ENCODE measurements at places on chromosomes 13 and 19. TPM values are rescaled to one million over a fixed set of nuclear protein-coding genes. Genes with fewer than 3 reads are reported as not detected.

Gene WTIP
- 25.7 TPM for total RNA-seq

Gene IRS2
- 52.3 TPM for total RNA-seq

Gene FUT3
- not detected for total RNA-seq

Gene OVOL3
- total RNA-seq: not detected

Gene ZNF98
- not detected for total RNA-seq

Gene LILRA2
- total RNA-seq: not detected

Gene PRSS57
- not detected for total RNA-seq

Gene SDHAF1
- total RNA-seq: 15.4 TPM

Gene ZNF99
- total RNA-seq: not detected

Gene CACNA1A
- 2.3 TPM for total RNA-seq

Gene NXNL1
- not detected for total RNA-seq

Gene OR10H4
- not detected for total RNA-seq

Gene NALCN
- total RNA-seq: 58.8 TPM

Gene ZNF793
- 10.8 TPM for total RNA-seq

Gene TPTE2
- not detected for total RNA-seq

Gene ENOX1
- 5.9 TPM for total RNA-seq

Gene SELENOV
- not detected for total RNA-seq

Gene KLK4
- not detected for total RNA-seq

Gene C19orf67
- total RNA-seq: not detected

Gene ZNF626
- 13.3 TPM for total RNA-seq

Gene IL27RA
- 1.8 TPM for total RNA-seq

Gene NLRP11
- not detected for total RNA-seq

Gene ZNF91
- total RNA-seq: 29.9 TPM

Gene SSC5D
- total RNA-seq: 22.1 TPM

Gene SPACA4
- not detected for total RNA-seq

Gene KMT5C
- total RNA-seq: 18.6 TPM

Gene ZNF878
- total RNA-seq: 0.38 TPM

Gene LGALS14
- total RNA-seq: not detected

Gene ONECUT3
- not detected for total RNA-seq

Gene BLOC1S3
- 16.9 TPM for total RNA-seq

Gene LRRC63
- total RNA-seq: not detected

Gene ZIM2
- total RNA-seq: not detected

Gene PSG3
- total RNA-seq: not detected

Gene FXYD7
- total RNA-seq: 0.50 TPM

Gene BRCA2
- 2.8 TPM for total RNA-seq

Gene TMC4
- total RNA-seq: 2.0 TPM

Gene ZNF799
- 1.7 TPM for total RNA-seq

Gene LILRA6
- not detected for total RNA-seq

Gene ZNF582
- total RNA-seq: 6.1 TPM

Gene F2RL3
- total RNA-seq: 0.08 TPM

Gene WASF3
- 17.1 TPM for total RNA-seq

Gene SYNE4
- total RNA-seq: 0.55 TPM

Gene IRGC
- total RNA-seq: not detected

Gene ZNF358
- total RNA-seq: 93.5 TPM

Gene FUT1
- total RNA-seq: not detected

Gene IGSF23
- not detected for total RNA-seq

Gene CEACAM16
- total RNA-seq: not detected

Gene IGFL1
- not detected for total RNA-seq

Gene TNFSF13B
- 1.1 TPM for total RNA-seq

Gene ZNF667
- not detected for total RNA-seq

Gene CATSPERD
- total RNA-seq: not detected

Gene TEX29
- total RNA-seq: not detected

Gene IFNL1
- total RNA-seq: not detected

Gene PEAK3
- total RNA-seq: 0.44 TPM

Gene CADM4
- total RNA-seq: 9.0 TPM

Gene SHISA2
- 128 TPM for total RNA-seq
